Choroid plexus epithelial cell (primary cell): ENCODE measurements at places on chromosomes 12 and 14.

GRCh38 chr14:87503711-87504110, 489.3 kb downstream of the GALC start:
- no peak for DNase-seq

DNA sequence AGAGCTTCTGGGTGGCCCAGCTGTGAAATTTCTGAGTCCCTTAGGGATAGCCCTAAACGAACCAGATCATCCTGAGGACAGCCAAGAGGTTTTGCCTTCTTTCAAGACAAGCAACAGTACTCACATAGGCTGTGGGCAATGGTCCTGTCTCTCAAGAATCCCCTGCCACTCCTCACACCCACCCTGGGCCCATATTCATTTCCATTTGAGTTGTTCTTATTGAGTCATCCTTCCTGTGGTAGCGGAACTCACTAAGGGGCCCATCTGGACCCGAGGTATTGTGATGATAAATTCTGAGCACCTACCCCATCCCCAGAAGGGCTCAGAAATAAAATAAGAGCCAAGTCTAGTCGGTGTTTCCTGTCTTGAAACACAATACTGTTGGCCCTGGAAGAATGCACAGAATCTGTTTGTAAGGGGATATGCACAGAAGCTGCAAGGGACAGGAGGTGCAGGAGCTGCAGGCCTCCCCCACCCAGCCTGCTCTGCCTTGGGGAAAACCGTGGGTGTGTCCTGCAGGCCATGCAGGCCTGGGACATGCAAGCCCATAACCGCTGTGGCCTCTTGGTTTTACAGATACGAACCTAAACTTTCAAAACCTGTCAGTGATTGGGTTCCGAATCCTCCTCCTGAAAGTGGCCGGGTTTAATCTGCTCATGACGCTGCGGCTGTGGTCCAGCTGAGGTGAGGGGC, 38.9 kb downstream of the DAD1 start:
- DNase-seq: peak; percentile 81

- no peak for DNase-seq
These were observed 64.4 kb upstream of the OSBPL8 start for GRCh38 chr12:76623931-76624330.

- no peak for DNase-seq
These were observed 383.3 kb downstream of the ALG10 start for GRCh38 chr12:34405286-34406227.

GRCh38 chr12:32208355-32208754, 101.7 kb downstream of the BICD1 start:
- DNase-seq: no peak

- DNase-seq: peak; percentile 95
These were observed 64.2 kb downstream of the CLMN start for GRCh38 chr14:95255487-95255886.

DNA sequence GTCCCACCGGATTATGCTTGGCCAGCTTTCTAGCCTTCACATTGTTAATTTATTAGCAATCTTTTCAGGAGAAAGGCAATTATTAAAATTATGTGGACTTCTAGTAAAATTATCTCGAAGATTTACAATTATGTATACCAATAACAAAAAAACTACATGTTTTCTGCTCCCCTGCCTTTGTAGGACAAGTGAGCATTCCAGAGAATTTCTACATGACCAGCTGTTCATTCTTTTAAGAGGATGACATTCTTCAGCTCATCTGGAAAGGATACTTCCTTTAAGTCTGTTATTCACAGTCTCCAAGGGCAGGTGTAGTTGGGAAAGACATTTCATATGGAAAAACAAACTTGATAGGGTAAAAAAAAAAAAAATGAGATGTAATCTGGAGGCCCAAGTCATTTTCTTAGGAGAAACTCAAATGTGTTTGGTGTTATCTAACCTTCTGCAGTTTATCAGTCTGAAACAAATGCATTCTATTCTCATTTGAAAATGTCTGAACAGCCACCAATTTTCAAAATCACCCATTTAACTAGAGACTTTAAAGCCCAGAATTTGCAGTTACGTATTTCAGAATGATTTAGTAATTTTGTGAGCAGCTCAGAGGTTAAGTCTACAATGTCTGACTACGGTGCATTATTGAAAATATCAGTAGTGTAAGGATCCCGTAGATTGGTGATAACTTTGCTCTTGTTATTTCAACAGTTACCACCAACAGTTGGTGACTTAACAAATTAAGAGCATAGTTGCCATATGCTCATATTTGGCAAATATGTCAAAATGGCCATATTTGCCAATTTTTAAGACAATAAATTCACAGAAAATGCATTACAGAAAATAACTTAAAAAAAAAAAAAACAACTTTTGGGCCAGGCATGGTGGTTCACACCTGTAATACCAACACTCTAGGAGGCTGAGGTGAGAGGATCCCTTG, 1.8 kb upstream of the PHLDA1 start:
- DNase-seq: peak; percentile 69

DNA sequence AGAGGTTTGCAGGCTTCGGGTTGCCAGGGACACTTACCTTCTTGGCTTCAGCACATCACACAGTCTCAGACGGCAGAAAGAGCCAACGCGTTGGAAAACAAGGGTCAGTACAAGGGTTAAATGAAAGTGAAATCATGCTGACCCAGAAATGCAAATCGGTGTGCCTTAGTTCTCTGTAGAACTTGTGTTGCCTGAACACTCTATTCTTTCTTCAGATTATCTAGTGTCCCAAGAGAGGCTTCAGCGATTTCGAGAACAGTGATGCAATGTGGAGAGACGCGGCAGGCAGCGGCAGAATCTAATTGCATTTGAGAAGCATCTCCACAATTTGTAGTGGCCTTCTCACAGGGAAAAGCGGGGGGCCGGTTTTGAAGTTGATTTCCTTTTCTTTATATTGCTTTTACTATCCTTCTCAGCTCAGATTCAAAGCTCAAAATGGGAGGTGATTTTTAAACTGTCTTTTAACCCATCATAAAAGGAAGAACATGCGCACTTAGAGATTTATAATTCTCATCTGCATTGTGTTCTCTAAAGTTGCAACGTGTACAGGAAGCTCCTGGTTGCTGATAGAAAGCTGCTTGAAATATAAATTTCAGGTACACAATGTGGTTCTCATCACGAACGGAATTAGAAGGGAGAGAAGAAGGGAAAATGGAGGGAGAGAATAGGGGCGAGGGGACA, 67.8 kb upstream of the EGLN3 start:
- peak; percentile 31 for DNase-seq

DNA sequence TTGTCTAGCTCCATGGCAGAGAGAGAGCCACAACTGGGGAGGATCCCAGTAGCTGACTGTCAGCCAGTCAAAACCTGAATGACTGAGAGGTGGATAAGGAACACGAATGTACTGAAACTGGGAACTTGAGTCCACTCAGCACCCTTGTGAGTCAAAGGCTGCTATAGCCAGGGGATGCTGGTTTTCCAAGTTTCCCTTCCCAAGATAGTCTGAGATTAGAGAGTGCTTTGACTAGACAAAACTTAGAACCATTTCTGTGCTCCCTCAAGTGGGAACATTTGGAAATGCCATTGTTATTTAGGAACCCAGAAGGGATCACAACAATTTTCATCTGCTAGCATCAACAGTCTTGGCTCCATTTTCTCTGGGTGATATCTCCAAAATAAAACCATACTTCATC, 4.0 kb downstream of the PRKAG1 start:
- peak; percentile 61 for DNase-seq

DNA sequence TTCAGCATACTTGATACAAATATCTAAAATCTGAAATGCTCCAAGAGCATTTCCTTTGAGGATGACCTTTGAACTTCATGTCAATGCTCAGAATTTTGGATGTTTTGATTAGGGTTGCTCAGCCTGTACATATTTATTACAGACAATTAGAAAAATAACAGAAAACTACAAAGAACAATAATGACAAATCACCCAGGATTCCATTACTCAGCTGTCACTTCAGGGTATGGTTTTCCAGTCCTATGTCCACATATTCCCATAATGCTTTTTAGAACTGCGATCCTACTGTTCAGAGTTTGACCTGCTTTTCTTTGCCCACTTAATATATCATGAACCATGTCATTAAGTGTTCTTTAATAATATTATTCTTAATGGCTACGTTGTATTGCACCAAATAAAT, 11.4 kb downstream of the DLGAP5 start:
- DNase-seq: no peak

- no peak for DNase-seq
These were observed 268.0 kb downstream of the CCDC59 start for GRCh38 chr12:82090165-82090564.

GRCh38 chr14:72256055-72256454, 323.8 kb downstream of the RGS6 start:
- DNase-seq: no peak

GRCh38 chr14:64210216-64210615, 84.0 kb downstream of the ESR2 start:
- no peak for DNase-seq

GRCh38 chr12:123614110-123614509, 12.2 kb downstream of the DDX55 start:
- DNase-seq: no peak
